D341Med (cell line): ENCODE measurements at places on chromosomes 5 and 9.

GRCh38 chr5:10599862-10600284 is 36.0 kb downstream of the ANKRD33B start:
- no peak for DNase-seq

DNA sequence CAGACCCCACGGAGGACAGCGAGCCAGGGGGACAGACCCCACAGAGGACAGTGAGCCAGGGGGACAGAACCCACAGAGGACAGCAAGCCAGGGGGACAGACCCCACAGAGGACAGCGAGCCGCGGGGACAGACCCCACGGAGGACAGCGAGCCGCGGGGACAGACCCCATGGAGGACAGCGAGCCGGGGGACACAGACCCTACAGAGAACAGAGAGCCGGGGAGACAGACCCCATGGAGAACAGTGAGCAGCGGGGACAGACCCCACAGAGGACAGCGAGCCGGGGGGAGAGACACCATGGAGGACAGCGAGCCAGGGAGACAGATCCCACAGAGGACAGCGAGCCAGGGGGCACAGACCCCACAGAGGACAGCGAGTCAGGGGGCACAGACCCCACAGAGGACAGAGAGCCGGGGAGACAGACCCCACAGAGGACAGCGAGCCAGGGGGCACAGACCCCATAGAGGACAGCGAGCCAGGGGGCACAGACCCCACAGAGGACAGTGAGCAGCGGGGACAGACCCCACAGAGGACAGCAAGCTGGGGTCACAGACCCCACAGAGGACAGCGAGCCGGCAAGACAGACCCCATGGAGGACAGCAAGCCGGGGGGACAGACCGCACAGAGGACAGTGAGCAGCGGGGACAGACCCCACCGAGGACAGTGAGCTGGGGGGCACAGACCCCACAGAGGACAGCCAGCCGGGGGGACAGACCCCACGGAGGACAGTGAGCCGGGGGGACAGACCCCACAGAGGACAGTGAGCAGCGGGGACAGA is 4.4 kb upstream of the ZDHHC11 start:
- DNase-seq: no peak

- DNase-seq: no peak
Measured at GRCh38 chr9:133998915-133999595, 6.9 kb upstream of the VAV2 start.

- no peak for DNase-seq
Measured at GRCh38 chr9:19615036-19615624, 173.7 kb downstream of the SLC24A2 start.

DNA sequence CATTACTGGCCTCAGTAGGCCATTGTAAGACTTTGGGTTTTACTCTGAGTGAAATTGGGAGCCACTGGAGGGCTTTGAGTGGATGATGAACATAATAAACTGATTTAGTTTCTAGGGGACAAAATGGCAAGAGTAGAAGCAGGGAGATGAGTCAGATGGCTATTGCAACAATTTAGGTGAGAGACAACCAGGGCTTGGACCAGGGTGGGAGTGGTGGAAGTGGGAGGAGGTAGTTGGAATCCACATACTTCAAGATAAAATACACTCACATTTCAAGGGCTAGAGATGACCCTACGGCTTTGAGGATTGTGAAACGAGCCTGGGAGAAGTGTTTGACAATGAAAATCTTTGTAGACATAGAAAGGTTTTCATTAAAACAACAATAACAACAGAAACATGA is 136.3 kb downstream of the ACTBL2 start:
- DNase-seq: no peak

DNA sequence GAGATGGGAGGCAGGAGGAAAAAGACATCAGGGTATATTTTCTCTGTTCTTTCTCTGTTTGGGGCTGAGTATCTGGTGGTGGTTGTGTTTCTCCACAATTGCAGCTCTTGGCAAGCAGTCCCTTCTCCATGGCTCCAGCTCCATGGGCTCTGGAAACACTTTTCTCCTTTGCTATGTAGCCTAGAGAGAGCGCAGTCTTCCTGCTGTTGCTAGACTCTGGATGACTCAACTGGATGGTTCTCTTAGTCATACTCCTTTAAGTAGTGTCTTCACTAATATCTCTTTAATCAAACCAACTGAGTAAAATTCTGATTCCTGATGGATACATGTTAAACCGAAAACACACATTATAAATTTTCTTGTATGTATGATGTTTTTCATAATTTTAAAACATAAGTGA is 3.3 kb upstream of the PLGRKT start:
- DNase-seq: no peak
